ENCODE measurements at places on chromosomes 6 and 20. TPM values are rescaled to one million over a fixed set of nuclear protein-coding genes. Genes with fewer than 3 reads are reported as not detected.

The MLN gene
- total RNA-seq = not detected

The PI16 gene
- total RNA-seq = 16.8 TPM

The MYB gene
- not detected for total RNA-seq

The DNAH8 gene
- total RNA-seq = not detected

The KIF25 gene
- 0.54 TPM for total RNA-seq

The EDN3 gene
- 0.55 TPM for total RNA-seq

The ZSCAN12 gene
- total RNA-seq = 6.4 TPM

DNA sequence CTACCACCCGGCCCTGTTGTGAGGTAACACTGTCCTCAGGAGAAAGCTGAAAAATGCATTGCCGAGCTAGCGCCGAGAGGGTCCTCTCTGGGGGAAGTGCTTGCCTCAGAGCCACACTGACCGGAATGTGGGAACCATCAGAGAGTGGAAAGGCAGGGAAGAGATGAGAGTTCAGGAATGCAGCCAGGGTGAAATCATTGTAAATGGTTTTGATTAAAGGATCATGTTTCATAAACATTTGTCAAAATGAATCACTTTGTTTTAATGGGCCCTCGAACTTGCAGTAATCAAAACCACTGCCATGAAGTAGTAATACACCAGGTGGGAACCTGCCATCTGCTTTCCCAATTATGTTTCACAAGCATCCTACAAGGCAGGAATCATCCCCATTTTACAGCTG, 16.9 kb upstream of the IL17F start:
- no peak for DNase-seq
- H3K4me3 ChIP-seq = no peak overlapping the region
- no peaks in the 10 kb centered on the region for H3K27me3 ChIP-seq
- no peak overlapping the region for H3K27ac ChIP-seq

- H3K36me3 ChIP-seq = no peaks in the 10 kb centered on the region
- no peak overlapping the region for H3K4me3 ChIP-seq
- no peaks in the 10 kb centered on the region for H3K27me3 ChIP-seq
- H3K4me1 ChIP-seq = peaks cover 3% of the 10 kb centered on the region
These were observed 25.3 kb upstream of the FABP7 start for GRCh38 chr6:122754191-122754731.

- no peak for DNase-seq
- H3K4me3 ChIP-seq = no peak overlapping the region
- no peak overlapping the region for H3K27ac ChIP-seq
- no peaks in the 10 kb centered on the region for H3K4me1 ChIP-seq
These were observed 587.2 kb downstream of the EPM2A start for GRCh38 chr6:145147981-145148749.

- no peaks in the 10 kb centered on the region for H3K27me3 ChIP-seq
- DNase-seq = peak; percentile 70
- peak overlapping the region; percentile 55 for H3K27ac ChIP-seq
- H3K36me3 ChIP-seq = no peaks in the 10 kb centered on the region
These were observed 18.0 kb upstream of the MAP3K4 start for GRCh38 chr6:160973311-160974250.

GRCh38 chr20:59708326-59708725, 104.0 kb downstream of the PHACTR3 start:
- H3K36me3 ChIP-seq = no peaks in the 10 kb centered on the region
- no peaks in the 10 kb centered on the region for H3K4me1 ChIP-seq
- H3K27ac ChIP-seq = no peak overlapping the region
- DNase-seq = no peak

- H3K27me3 ChIP-seq = no peaks in the 10 kb centered on the region
- no peak overlapping the region for H3K4me3 ChIP-seq
- no peaks in the 10 kb centered on the region for H3K36me3 ChIP-seq
- no peak overlapping the region for H3K27ac ChIP-seq
These were observed 91.1 kb downstream of the SMOC2 start for GRCh38 chr6:168532070-168532469.

GRCh38 chr20:1307171-1307570, 21.8 kb downstream of the SDCBP2 start:
- no peaks in the 10 kb centered on the region for H3K27me3 ChIP-seq
- no peak for DNase-seq
- no peaks in the 10 kb centered on the region for H3K4me1 ChIP-seq
- H3K4me3 ChIP-seq = no peak overlapping the region
- H3K36me3 ChIP-seq = peaks cover 29% of the 10 kb centered on the region

GRCh38 chr6:356828-357251, 34.7 kb upstream of the IRF4 start:
- H3K27me3 ChIP-seq = no peaks in the 10 kb centered on the region
- H3K36me3 ChIP-seq = no peaks in the 10 kb centered on the region
- H3K4me1 ChIP-seq = no peaks in the 10 kb centered on the region
- H3K27ac ChIP-seq = no peak overlapping the region
- DNase-seq = peak; percentile 68

- no peak for DNase-seq
- H3K36me3 ChIP-seq = no peaks in the 10 kb centered on the region
- no peaks in the 10 kb centered on the region for H3K27me3 ChIP-seq
- H3K27ac ChIP-seq = no peak overlapping the region
- H3K4me3 ChIP-seq = no peak overlapping the region
These were observed 136.1 kb upstream of the THEMIS start for GRCh38 chr6:128036808-128037570.

DNA sequence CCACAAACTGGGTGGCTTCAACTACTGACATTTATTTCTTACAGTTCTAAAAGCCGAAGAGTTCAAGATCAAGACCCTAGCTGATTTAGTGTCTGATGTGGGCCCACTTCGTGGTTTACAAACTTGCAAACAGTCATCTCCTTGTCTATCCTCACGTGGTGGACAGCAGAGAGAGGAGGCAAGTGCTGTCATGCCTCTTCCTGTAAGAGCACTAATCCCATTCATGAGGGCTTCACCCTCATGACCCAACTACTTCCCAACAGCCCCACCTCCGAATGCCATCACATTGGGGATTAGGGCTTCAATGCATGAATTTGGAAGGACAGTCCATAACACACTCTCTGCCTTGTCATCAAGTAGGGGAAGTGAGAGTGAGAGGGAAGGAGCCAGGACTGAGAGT, 15.6 kb upstream of the ISM1 start:
- no peaks in the 10 kb centered on the region for H3K4me1 ChIP-seq
- H3K36me3 ChIP-seq = no peaks in the 10 kb centered on the region
- no peak overlapping the region for H3K27ac ChIP-seq
- no peak overlapping the region for H3K4me3 ChIP-seq

DNA sequence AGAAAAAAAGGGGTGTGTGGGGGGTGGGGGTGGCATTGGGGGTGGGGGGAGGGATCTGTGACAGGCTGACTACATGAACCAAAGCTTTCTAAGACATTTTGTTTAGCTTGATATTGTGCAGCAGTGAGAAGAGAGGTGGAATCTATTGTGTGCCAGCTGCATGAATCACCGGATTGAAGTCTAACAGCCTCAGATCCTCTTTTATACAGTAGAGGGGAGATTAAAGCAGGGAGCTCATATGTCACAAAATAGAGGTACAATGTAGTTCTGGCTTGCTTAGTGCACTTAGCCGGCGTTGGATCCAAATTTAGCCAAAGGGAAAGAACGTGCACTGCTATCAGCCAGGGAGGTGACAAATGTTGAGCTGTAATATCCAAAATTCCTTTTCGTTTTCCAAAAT, 404.2 kb upstream of the CITED2 start:
- no peak overlapping the region for H3K4me3 ChIP-seq
- H3K4me1 ChIP-seq = peaks cover 44% of the 10 kb centered on the region
- no peaks in the 10 kb centered on the region for H3K27me3 ChIP-seq

All from sigmoid colon (tissue), 7 donors.